Fibroblast of skin of right biceps (primary cell): ENCODE measurements at places on chromosomes 11 and 22.

DNA sequence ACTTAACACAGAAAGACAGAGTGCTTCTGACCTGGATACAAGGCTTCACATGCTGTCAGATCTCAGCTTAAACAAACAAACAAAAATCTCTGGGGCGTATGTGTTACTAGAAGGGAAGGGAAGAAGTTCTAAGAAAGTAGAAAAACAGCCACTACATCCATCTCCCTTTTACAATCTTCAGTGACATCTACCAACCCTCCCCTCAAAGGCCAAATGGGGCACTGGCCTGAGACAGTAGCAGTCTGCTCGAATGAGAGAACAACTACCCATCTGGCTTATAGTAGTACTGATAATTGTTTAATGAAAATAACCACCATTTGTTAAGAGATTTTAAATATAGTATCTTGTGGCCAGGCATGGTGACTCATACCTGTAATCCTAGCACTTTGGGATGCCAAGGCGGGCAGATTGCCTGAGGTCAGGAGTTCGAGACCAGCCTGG, 29.4 kb downstream of the CCDC83 start:
- peak; percentile 27 for DNase-seq

- no peak for DNase-seq
Observed at GRCh38 chr11:96013461-96014213, 89.7 kb upstream of the MTMR2 start.

GRCh38 chr11:10349806-10350205, 44.9 kb downstream of the ADM start:
- DNase-seq: no peak

DNA sequence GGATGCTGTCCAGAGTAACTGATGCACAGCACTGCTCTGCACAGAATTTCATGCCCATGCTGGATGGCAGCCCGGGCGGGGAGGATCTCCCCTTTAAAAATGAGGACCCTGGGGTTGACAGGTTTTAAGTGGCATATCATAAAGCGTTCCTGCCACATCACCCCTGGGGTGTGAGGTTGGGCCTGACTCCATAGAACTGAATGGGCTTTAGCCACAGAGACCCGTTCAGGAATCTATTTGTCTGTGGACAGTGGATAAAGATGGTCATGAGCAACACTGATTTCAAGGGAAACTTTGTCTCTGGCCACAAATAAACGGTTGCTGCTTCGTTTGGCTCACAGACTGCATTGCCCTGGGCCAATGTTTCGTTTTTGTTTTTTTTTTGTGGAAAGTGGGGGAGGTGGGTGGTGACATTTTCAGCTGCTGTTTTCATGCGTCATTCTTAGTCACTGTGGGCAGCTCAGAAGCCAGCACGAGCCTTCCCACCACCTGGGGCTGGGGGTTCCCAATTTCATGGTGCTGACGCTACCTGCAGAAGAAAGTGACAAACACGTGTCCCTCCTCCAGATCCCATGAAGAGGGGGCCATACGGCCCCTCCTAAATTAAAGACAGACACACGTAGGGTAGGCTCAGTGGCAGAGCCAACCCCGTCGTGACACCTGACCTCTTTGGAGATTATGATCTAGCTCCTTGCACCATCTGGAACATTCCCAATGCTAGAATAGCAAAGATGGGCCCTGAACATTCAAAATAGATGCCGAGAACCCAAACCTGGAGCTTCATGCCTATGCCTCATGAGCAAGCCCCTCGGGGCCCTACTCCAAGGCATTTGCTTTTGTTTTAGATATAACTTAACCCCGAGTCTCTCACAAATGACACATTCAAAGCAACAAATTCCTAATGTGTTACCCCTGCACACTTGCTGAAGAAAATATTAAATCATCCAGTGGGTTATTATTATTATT, 54.8 kb upstream of the PHF21B start:
- DNase-seq: peak; percentile 72

DNA sequence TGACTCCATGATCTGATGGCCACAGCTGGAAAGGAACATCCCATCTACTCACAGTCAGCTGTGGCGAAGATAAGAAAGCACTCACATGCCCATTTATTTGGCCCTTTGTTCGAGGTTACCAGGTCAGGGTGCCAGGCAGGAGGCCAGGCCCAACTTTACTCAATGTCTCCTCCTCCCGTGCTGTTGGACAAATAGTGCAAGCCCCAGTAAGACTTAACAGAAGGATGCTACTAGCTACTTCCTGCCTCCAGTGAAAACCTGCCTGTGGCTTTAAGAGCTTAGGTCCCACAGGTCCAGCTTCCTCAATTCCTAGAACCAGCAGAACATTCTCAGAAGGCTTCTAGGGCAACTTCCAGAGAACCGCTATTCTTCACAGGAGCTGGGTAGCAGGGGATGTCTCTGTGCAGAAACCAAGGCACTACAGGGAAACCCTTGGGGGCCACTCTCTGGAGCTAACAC, 12.9 kb upstream of the CRY2 start:
- DNase-seq: no peak

- no peak for DNase-seq
Observed at GRCh38 chr22:36762687-36763260, 13.1 kb downstream of the IFT27 start.

DNA sequence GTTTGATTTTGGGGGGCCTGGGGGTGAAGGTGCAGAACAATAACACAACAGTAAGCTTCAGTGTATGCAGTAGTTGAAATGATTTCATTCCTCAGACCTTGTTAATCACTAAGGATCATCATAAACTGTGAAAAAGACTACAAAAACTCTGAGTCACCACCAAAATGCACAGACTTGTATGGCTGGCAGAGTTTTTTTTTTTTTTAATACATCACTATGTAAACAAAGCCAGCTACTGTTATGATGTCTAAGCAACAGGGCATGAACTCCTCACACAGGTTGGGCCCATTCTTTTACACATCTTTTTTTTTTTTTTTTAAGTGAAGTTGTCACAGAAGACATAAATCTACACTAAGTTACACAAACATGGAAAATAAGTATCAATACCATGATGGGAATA, 311.9 kb downstream of the GUCY1A2 start:
- DNase-seq: peak; percentile 85

GRCh38 chr11:67671211-67671520, 3.3 kb downstream of the ALDH3B2 start:
- no peak for DNase-seq

GRCh38 chr11:106234794-106235193, 157.3 kb downstream of the AASDHPPT start:
- DNase-seq: no peak

- DNase-seq: no peak
Observed at GRCh38 chr11:12183827-12184620, 73.6 kb downstream of the MICAL2 start.

DNA sequence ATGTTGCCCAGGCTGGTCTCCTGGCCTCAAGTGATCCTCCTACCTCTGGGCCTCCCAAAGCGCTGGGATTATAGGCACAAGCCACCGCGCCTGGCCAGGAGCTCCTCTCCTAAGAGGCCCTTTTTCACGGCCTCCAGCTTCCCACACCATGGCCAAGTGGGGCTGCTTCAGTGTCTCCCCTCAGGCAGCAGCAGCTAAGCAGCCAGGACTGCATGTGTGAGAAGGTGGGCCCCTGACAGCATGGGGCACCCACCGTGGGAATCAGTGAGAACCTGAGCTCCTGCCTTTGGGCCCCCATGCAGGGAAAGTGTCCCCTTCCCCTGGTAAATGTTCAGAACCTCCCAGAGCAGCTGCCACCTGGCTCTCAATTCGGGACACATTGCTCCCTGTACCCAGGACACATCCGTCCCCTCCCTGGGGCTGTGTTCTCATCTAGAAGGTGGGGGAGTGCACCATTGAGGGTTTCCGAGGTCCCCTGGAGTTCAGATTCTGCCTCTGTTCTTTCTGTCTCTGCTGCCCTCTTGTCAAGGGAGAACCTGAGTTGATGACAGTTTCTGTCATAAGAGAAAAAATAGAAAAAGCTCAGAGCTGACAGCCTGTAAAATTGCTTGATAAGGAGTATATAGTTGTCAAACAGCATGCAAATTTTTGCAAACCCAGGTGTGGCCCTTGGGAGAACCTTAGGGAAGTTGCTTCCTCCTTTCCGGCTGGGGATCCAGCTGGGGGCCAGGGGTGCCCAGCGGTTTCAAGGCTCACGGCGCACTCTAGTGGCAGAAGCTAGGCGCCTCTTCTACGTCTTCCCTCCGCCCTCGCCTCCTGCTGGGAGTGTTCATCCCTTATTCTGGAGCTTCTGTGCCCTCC, 29.7 kb downstream of the FAM83F start:
- peak; percentile 59 for DNase-seq

- no peak for DNase-seq
Observed at GRCh38 chr11:119091966-119092879, 7.5 kb downstream of the HMBS start.

DNA sequence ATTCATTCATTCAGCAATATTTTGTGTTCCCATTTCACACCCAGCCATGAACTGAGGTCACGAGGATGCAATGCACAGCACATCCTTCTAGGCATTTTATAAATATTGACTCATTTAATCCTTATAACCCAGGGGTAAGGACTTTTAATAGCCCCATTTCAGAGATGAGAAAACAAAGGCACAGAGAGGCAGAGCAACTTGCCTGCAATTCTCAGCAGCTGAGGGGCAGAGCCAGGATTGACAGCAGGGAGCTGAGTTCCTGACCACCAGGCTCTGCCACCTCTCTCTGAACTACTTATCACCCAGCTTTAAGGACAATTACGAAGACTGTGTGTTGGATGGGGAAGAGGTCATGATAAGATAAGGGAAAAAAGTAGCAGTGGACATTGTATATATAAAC, 12.8 kb upstream of the FGF3 start:
- DNase-seq: no peak

- peak; percentile 81 for DNase-seq
Observed at GRCh38 chr11:57432714-57433163, 5.8 kb upstream of the SLC43A3 start.

DNA sequence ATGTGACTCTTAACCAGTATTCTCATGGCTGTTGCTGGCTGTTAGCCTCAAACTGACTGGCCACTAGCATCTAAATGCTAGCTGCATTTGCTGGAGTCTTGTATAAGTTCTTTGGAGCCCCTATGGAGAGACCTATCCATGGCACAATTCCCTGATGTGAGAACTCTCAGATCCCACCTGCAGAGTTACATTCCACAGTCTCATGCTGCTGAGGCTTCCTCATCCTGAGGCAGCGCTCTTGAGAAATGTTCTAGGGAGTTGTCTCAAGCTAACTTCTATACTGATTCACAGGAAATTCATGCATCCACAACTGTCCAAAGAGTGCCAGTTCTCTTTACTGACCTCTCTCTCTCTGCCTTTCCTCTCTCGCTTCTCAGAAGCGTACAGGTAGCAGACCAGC, 218.0 kb upstream of the PITPNB start:
- DNase-seq: no peak

GRCh38 chr11:745428-745827, 1.8 kb upstream of the TALDO1 start:
- no peak for DNase-seq

DNA sequence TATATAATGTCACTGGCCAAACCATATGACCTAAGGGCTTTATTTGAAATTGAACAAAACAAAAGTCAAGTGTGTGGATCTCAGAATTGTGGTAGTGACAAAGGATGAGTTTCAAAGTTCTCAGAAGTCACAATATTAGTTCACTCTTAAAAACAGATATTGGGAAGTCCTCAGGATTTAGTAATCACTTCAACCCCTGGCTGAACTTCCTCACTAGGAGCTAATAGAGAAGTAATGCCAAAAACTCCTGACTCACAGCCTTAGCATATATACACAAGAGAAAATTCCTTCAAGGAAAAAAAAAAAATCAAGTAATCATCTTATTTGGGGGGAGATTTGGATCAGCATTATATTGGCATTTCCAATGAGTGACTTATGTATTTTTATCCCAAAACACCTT, 75.6 kb upstream of the APOA1 start:
- DNase-seq: peak; percentile 82

GRCh38 chr22:21736084-21736642, 569 bp upstream of the YPEL1 start:
- no peak for DNase-seq

DNA sequence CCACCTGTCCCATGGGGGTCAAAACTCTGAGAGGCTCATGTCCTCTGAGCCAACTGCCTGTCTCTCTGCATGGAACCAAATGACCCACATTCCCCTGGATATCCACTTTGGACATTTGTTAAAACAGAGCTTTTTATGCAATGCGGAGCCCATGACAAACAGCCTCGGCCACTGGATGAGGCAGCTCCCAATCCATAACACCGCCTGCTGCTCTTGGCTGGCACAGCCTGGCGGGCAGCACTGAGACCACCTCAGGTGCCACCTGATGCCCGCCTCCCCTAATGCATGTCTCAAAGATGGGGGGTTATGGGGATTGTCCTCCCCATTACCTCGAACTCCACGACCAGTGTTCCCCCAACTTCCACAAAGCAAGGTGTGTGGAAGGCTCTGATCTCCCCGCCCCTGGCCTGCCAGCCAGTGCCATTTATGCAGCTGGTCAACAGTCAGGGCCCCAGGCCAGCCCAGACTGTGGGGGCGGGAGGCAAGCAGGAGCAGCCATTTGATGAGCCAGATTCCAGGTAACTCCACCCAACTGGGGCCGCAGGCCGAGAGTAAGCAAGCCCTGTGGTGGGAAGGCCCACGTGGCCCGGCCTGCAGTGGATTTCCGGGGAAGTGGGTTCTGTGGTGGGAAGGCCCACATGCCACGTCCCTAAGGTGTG, 84.2 kb downstream of the PHF21B start:
- DNase-seq: no peak

GRCh38 chr11:44824300-44824704, 97.5 kb downstream of the TSPAN18 start:
- DNase-seq: no peak

DNA sequence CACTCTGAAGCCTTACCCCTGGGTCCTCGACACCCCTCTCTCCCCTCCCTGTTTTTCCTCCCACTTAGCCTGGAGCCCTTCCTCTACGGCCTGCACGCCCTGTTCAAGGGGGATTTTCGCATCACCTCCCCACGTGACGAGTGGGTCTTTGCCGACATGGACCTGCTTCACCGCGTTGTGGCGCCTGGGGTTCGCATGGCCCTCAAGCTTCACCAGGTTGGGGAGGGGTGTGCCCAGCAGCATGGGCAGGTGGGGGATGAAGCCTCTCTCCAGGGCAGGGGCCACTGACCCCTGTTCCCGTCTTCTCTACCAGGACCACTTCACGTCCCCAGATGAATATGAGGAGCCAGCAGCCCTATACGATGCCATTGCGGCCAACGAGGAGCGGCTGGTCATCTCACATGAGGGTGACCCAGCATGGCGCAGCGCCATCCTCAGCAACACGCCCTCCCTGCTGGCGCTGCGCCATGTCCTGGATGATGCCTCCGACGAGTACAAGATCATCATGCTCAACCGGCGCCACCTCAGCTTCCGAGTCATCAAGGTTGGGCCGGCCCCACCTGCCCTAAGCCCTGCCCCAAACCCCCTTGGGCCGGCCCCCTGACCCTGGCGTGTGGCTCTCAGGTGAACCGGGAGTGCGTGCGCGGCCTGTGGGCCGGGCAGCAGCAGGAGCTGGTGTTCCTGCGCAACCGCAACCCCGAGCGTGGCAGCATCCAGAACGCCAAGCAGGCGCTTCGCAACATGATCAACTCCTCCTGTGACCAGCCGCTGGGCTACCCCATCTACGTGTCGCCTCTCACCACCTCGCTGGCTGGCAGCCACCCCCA, 2.8 kb upstream of the SIPA1 start:
- no peak for DNase-seq

- DNase-seq: no peak
Observed at GRCh38 chr22:45946805-45947600, 30.0 kb downstream of the WNT7B start.
